ENCODE measurements at places on chromosomes 11 and 22.

DNA sequence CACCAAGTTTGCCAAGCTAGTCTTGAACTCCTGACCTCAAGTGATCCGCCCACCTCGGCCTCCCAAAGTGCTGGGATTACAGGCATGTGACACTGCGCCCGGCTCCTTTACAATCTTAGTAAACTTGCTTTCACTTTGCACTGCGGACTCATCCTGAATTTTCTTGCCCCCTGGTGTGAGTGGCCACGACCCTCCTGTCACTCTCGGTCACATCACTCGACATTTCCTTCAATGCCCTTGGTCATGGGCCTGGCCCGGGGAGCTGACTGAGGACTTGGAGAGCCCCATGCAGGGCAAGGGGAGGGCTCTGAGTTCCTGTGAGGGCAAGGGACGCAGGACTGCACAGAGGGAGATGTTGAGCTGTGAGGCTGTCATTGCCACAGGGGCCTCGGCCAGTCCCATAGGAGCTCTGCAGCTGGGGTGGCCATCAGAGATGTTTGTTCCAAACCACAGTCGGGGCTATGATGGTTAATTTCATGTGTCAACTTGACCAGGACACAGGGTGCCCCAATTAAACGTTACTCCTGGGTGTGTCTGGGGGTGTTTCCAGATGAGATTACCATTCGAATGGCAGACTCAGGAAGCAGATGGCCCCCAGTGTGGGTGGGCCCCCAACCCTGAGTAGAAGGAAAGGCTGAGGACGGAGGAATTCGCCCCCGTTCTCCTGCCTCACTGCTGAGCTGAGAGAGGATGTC, 21.2 kb downstream of the A4GALT start:
- no peak for DNase-seq

DNA sequence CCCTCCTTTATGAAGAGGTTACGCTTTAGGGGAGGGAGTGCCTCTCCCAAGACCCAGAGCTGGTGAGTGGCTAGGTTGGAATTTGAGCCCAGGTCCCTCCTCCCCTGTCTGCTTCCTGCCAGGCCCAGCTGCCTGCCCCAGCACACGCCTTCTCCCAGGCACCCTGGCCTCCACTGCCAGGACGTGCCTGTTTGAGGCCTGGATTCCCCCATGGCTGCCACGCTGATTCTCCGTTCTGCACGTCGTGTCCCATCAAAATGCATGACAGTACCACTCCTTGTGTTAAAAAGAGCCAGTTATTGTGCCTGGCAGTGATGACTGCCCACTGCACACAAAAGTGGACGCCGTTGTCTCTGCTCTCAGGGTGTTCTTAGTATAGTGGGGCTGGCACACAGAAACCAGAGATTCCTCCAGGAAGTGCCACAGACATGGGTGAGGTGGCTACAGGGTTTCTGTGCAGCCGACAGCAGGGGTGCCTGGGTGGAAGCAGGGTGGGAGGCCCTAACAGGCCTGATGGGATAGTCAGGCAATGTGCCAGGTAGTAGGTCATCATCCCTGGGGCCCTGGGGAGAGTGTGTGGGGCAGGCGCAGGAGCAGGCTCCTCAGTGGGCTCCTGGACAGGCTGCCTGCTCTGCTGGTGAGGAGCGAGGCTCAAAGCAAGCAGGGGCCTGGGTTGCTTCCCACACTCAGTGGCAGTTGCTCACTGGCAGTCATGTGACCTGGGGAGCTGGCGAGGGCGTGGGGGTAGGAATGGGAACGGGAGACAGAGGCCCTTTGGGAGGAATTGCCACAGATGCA, 24.2 kb downstream of the MED15 start:
- no peak for DNase-seq

DNA sequence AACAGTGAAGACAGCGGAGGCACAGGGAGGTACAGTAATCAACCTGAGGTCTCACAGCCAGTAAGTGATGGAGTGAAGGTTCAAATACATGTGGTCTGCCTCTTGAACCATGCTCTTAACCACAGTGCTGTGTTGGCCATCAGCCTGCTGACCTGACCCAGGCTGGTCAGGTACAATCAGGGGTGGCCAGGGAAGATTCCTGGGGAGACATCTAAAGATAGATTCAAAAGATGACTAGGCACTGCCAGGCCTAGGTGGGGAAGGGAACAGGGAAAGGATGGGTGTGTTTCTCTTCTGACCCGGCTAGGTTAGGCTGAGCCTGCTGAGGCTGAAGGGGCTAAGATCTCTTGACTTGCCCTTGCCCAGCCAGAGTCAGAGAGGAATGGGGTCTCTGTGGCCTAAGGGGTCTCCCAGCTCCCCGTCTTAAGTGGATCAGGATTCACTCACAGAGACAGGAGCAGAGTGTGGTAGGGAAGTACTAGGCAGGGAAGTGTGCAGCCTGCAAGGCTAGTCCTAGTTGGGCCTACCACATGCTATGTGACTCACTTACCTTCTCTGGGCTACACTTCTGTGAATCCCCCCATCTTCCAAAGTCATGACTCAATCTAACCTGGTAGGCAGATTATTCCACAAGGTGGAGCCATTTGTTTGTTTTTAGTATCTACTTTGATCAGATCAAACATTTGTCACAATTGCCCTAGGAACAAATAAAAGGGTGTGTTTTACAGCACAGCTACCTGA, 10.4 kb upstream of the SREBF2 start:
- no peak for DNase-seq

- DNase-seq = no peak
Measured at GRCh38 chr11:95506777-95507176, 275.8 kb upstream of the SESN3 start.

- no peak for DNase-seq
Measured at GRCh38 chr11:84871116-84871515, 756.0 kb downstream of the DLG2 start.

- no peak for DNase-seq
Measured at GRCh38 chr11:109828387-109828786, 264.8 kb upstream of the ZC3H12C start.
